ENCODE measurements at places on chromosomes 7 and 10.

- DNase-seq: no peak
Observed at GRCh38 chr7:157475095-157475494, 138.3 kb downstream of the DNAJB6 start.

DNA sequence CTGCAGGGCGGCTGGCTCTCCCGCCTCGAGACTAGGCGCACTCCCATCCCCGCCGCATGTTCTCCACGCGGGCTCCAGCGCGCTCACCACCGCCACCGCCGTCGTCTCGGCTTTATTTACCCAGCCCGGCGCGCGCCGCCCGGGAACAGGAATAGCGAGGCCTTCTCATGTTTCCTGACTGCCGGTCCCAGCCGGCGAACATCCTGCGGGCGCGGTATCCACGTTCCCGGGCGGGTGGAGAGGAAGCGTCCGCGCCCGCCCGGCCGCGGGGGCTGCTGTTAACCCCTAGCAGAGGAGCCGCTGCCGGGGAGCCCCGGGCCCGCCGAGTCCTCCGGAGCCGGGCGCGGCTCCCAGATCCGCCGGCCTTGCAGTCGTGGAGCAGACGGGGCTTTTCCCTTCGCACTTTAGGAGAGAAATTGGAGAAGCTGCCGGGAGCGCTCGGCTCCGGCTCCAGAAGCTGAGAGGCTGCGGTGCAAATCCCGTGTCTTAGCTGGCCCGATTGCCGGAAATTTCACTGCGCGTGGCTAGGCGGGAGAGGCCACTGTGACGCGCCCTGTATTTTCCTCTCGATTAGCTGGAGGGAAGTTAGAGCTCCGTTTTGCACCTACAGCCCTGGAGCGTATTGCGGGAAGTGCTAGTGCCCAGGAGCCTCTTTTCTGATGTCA, at the start of gene MKX:
Gene MKX (minus strand): TSS at position 88 of the 665 bp plus-strand sequence. CDS start 2,404 bp downstream, outside the sequence.
- DNase-seq: peak; percentile 52

DNA sequence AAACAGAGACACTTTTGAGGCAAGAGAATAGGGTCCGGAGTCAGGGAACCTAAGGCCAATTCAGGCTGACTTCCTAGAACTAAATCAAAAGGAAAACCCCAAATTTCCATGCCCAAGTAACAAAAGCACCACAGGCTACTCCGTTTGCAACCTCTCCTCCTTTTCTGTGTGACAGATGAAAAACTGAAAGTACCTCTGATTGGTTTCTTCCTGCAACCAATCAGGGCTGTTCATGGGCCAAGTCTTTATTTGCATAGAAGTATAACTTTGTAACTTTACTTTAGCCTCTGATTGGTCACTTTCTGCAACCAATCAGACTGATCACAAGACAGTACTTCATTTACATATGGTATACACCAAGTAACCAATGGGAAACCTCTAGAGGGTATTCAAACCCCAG, 239.9 kb upstream of the KCND2 start:
- no peak for DNase-seq

DNA sequence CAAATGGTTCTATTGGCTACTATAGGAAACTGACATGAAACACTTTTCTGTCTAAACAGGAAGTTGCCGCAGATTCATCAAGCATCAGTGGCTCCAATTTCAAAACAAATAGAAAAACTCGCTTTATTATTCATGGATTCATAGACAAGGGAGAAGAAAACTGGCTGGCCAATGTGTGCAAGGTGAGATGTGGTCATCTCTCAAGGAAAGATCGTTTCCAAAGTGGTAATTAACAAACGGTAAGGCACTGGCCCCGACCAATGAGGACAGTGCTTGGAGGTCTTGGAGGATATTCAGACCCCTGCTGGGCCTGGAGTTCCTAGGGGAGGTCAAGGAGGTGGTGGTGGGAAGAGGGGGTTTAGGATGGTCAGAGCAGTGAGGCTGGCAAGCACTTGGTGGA, 2.6 kb downstream of the PNLIP start:
- no peak for DNase-seq
